ENCODE measurements at places on chromosomes 4 and X.
A peak's percentile ranks its signal among the peaks of the same experiment; 100 is the strongest.

DNA sequence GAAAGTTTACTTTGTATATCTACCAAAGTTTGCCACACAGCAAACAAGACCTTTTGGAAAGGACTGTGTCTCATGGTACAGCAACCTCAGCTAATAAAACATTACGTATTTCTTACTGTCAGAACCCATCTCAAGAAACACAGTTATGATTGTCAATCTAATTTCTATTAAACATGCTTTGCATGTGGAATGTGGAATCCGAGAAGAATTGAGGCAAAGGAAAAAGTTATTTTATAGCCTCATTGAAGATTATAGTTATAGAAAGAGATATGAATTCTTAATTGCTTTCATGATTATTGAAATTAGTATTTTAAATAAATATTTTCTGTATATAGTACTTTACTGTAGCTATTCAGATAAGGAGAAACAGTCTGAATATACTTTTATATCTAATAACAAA is 5.4 kb downstream of the PCDH7 start:
- no peak for DNase-seq

DNA sequence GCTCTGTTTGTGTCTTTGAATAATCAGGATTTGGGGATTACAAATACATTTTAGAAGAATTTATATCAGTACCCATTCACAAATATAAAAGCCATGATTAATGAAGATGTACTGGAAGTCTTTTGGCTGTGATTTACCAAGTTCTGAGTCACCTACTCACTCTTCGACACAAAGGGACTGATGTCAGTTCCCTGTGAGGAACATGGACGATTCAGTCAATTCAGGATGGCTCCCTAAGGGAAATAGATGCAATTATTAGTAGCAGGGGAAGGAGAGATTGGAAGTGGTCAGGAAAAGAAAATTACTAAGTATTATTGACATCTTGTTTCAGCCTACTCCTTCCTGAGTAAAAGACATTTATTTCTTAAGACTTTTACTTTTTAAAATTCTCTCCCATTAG is 550.7 kb upstream of the SLIT2 start:
- DNase-seq, result peak; percentile 38

GRCh38 chrX:102517326-102517725 is 787 bp upstream of the TMSB15A start:
- DNase-seq, result peak; percentile 34

DNA sequence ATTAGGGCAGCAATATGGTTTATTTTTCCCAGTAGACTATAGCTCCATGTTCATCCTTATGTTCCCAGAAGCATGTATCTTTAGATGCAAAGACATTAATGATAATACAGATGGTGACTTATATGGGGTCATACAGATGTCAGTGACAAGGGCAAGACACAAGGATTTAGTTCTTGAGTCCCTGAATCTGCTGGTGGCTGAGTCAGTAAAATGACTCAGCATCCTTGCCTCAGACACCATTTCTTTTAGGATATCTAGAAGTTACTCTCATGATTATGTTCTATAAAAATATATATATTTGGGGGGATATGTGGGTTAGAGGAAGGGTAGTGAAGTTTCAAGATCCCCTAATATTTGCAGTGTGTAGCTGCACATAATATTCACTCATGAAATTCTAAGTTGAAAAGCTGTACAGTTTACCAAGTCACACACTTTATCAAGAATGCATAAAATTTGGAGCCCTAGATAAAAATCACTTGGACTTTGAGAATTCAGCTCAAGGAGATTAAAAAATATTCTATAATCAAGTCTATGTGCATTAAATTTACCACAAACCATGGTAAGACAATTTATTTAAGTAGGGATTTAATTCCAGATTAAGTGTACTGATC is 101.9 kb downstream of the LNX1 start:
- peak; percentile 70 for DNase-seq

DNA sequence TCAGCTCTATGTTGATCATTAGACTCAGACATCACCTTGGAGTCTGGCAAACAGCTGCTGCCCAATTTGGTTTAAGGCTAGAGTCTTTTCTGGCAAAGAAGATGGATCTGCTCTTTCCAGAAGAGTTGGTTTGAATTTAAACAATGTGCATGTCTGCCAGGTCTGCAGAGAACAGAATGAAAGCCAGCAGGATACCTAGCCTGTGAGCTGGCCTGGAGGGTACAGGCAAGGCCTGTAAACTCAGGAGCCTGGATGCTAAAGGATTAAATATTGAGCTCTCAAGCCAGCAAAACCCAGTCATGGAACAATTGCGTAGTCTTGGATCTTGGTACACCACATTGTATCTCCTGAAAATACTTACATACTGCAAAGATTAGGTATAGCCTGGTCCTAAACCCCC is 15.6 kb upstream of the PDLIM3 start:
- DNase-seq, result no peak

- DNase-seq, result no peak
These were observed 308.7 kb downstream of the PDGFC start for GRCh38 chr4:156662921-156663320.

DNA sequence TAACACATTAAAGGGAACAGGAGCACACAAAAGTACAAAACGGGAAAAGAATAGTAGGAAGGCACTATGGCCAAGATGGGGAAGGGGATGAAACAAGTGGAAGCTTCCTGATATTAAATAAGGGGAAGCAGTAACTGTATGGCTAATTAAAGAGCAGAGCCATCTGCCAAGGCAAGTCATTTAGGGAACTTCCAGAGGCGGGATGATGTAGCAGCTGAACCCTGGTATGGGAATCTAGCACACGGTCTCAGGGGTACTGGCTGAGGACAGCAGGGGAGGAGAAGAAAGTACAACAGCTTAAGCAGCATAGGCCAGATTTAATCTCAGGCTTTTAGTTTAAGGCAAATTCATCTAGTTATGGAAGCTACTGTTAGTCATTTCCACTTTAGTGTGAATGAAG is 59.1 kb downstream of the IGFBP7 start:
- DNase-seq, result no peak

DNA sequence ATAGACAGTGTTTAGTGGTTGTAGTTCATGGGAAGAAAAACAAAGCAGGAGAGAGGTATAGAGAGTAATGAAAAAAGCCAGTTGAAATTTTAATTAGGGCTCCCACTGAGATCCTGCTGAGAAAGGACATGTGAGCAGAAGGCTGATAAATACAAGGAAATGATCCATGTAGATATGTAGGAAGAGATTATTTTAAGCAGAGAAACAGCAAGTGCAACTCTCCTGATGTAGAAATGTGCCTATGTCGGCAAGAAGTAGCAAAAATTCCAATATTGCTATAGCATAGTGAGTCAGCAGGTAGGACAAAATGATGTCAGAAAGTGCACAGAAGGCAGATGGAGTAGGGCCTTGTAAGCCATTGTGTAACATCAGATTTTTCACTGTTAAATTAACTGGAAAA is 1027.3 kb downstream of the PCDH18 start:
- peak; percentile 61 for DNase-seq

- peak; percentile 25 for DNase-seq
These were observed 11.9 kb downstream of the CA5B start for GRCh38 chrX:15749642-15750610.

Data from ELR (cell line).